Stimulated activated CD4-positive, alpha-beta T cell treated with anti-CD3 and anti-CD28 coated beads, TNF-alpha, amount 100 ng/mL, for 4 hours (primary cell): ENCODE measurements at places on chromosomes 2 and 18.

DNA sequence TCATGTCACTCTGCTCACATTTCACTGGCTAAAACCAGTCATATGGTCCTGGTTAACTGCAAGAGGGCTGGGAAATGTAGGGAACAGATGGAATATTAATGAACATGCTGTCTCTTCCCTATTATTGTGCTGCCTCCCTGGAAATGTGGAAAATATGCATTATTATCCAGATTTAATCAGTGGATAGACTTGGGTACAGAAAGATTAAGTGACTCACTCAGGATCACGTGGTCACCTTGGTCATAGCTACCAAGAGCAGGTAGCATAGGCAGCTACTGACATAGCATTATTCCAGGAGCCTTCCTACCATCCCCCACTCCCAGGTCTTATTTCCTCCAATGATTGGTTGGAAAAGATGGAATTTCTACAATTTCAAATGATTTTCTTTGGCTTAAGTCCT, 141.1 kb downstream of the HRH4 start:
- no peak for DNase-seq

- DNase-seq: no peak
These were observed 27.8 kb downstream of the GLI2 start for GRCh38 chr2:120763508-120763907.

DNA sequence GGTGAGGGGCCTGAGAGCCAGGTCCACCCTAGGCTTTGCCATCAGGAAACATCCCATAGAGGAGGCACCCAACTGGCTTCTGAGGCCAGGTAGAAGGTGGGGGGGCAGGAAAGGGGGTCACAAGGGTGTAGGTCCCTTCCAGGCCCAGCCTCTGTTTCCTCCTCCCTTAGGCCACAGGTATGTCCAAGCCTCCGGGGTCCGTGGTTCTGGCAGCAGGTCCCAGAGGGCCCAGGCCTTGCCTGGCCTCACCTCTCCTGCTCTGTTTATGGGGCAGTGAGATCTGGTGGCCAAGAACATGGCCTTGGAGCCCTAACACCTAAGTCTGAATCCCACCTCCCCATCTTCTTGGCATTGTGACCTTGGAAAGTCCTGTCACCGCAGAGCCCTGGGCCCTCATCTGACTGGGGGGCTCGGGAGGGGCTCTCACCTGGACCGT, 21.6 kb upstream of the GPR17 start:
- no peak for DNase-seq

DNA sequence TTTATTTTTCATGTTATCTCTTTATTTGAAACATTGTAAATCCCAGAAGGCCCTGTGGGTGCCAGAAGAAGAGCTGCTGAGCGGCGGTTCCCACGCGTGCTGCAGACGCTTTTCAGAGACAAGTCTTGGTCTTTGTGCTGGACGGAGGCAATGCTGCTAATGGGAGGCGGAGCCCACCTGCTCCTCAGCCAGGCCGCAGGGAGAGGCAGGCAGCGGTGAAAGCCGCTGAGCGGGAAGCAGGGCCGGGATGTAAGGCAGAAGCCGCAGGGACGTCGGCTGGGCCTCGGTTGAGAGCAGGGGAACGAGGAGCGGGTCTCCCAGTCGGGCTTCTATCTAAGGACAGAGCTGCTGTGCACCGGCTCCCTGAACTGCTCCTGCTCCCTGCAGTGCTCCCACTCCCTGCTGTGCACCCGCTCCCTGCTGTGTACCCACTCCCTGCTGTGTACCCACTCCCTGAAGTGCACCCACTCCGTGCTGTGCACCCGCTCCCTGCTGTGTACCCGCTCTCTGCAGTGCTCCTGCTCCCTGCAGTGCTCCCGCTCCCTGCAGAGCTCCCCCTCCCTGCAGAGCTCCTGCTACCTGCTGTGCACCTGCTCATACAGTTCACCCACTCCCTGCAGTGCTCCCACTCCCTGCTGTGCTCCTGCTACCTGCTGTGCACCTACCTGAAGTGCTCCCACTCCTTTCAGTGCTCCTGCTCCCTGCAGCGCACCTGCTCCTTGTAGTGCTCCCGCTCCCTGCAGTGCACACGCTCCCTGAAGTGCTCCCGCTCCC, 16.4 kb downstream of the TMEM18 start:
- no peak for DNase-seq

DNA sequence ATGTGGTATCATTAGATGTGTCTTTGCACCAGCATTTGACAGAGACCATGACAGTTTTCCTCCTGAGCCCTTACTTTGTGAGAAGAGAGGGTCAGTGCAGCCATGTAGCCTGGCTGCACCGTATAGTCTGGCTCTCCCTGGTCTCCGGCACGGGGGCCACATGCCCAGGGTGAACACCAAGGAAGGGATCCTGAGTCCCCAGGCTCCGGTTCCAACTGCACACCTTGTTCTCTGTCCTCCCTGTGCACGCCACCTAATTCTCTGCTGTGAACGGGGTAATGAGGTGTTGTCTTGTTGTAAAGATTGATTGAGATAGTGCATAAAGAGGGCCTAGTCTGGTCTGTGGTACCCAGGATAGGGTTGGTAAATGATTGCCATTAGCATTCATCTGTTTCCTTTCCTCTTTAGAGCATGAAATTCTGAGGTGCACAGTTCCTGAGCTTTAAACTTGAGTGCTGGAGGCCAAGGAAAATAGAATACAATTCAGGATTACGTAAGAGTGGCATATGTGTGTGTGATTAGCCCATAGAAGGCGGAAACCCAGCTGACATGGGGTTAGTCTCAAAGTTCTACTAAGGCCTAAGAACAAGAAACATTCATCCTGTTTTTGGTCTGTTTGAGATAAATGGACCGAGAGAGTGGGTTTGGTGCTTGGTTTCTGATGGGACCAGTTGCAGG, 55.5 kb downstream of the NCK2 start:
- DNase-seq: no peak

- no peak for DNase-seq
These were observed 16.4 kb downstream of the KLF11 start for GRCh38 chr2:10059552-10060335.

DNA sequence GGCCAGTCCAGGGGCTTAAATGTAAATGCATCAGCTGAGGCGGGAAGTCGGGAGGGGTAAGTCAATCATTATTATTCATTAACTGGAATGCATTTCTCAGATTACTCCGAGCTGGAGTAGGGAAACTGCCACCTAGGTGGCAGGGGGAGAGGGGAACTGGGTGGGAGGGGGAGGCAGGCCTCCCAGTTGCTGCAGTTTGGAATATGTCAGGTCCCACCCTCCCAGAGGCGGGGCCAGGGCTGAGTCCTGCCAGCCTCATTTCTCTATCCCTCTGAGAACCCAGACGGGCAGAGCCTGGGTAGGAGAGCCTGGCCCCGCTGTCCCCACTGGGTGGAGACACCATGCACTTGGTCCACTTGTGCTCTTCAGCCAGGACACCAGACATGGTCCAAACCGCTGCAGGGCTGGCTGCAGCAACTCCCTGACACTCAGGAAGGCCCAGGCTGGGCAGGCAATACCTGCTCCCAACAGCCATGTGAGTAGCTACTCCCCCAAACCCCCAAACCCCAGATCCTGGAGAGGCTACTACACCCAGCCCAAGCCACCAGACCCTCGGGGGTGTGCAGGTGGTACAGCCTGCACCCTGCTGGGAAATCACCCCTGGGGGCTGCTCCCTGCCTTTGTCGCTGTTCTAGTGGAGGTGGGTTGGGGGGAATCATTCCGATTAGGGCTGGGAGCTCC, at the start of gene GPBAR1:
TSS of gene GPBAR1 (plus strand) at position 274 of the 681 bp plus-strand sequence. CDS start 1,710 bp downstream, outside the sequence.
- DNase-seq: no peak

DNA sequence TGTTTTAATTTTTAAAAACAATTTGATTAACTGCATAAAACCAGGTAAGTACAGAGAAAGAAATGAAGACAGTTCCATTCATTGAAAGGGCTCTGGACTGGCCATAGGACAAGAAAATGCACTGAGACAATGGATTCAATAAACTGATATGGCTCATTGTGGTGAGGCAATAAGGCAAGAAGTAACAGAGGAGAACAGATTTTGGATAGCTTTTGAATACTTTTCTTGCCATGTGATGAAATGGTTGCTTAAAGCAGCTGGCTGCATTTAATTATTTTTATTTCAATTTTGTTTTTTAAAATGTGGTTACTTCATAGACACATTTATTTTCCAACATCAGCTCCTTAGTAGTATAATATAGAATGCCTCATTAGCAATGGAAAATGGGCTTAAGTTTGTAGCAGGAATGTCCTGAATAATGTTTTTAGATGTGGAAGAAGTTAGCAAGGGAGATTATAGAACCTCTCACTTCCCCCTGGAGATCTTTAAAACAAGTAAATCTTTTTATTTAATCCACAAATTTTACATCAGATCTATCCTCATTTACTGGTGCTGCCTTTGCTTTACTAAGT, 646.9 kb upstream of the ZEB2 start:
- DNase-seq: no peak

DNA sequence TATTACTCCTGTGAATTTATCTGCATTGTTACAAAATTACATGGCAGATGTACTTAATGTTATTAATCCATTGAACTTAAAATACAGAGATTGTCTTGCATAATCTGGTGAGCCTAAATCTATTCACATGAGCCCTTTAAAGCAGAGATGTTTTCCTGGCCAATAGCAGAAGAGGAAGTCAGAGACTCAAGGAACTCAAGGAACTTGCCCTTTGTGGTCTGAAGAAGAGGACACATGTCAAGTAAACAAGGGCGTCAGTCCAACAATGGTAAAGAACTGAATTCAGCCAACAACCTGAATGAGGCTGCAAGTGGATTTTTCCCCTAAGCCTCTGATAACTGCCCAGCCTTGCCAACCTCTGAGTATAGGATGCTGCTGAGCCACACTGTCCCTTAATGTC, 356.3 kb upstream of the PKDCC start:
- no peak for DNase-seq

DNA sequence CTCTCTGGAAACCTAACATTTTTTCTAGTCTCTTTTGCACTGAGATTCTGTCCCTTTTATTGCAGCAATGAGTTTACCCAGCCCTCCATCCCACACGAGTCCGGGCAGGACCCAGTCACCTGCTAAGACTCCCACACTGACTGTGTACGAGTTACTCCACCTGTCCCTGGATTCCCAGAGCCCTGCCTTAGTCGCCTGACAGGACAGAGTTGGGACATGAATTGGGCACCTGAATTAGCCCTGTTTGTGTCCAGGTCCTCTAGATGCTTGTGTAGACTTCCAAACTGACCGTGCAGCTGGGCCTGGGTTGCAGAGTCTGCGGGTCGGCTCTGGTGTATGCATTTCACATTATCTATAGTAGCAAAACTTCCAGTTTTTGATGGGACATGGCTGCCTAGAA, 238.7 kb downstream of the VAPA start:
- DNase-seq: no peak
